ENCODE measurements at places on chromosomes 4 and X. TPM values are rescaled to one million over a fixed set of nuclear protein-coding genes. Genes with fewer than 3 reads are reported as not detected.

DNA sequence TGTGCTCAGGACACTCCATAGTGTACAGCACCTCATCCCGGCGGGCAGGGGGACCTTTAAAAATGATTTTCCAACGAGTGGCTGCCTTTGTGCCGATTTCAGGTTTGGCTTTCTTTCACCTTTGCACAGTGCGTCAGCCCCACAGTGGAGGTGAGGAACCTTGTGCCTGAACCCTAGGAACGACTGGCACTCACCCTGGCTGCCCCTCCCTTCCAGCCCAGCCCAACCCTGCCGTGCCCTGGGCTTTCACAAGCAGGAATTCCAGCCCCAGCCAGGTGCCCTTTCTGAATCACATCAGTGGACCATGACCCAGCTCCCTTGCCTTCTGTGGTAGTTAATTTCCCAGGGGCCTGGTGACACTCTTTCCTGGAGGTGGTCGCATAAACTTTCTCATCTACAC is 1.3 kb downstream of the TMEM164 start:
- H3K4me3 ChIP-seq: peak overlapping the region; percentile 50
- H3K4me1 ChIP-seq: peaks cover 24% of the 10 kb centered on the region
- DNase-seq: peak; percentile 82
- H3K36me3 ChIP-seq: no peaks in the 10 kb centered on the region
- peak overlapping the region; percentile 88 for H3K27ac ChIP-seq
- H3K27me3 ChIP-seq: no peaks in the 10 kb centered on the region

- no peak overlapping the region for H3K27ac ChIP-seq
- H3K4me1 ChIP-seq: no peaks in the 10 kb centered on the region
- H3K36me3 ChIP-seq: no peaks in the 10 kb centered on the region
Measured at GRCh38 chr4:188819233-188819632, 680.0 kb downstream of the TRIML1 start.

SPINK2 gene
- not detected for total RNA-seq

DNA sequence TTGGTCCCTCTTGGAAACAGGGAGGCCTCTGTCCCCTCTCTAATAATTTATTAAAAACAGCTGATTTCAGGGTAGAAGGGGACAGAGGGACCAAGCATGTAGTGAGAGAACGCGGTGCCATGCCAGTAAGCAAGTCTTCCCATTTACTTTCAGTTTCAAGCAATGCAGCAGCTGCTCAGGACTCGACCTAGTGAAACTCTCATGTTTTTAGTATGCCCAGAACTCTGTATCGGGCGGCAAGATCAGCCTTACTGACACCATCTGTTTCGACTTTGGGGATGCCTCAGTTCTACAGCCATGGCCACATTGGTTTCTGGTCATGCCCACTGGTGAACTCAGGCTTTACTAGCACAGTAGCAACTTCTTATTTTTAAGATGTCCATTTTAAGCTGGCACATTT is 40.6 kb downstream of the ZNF81 start:
- no peaks in the 10 kb centered on the region for H3K36me3 ChIP-seq
- no peaks in the 10 kb centered on the region for H3K4me1 ChIP-seq
- no peak overlapping the region for H3K4me3 ChIP-seq
- DNase-seq: no peak
- H3K27me3 ChIP-seq: no peaks in the 10 kb centered on the region

- no peak overlapping the region for H3K4me3 ChIP-seq
- no peak for DNase-seq
- H3K36me3 ChIP-seq: no peaks in the 10 kb centered on the region
- no peaks in the 10 kb centered on the region for H3K4me1 ChIP-seq
Measured at GRCh38 chr4:104989371-104989770, 157.3 kb upstream of the TET2 start.

DNA sequence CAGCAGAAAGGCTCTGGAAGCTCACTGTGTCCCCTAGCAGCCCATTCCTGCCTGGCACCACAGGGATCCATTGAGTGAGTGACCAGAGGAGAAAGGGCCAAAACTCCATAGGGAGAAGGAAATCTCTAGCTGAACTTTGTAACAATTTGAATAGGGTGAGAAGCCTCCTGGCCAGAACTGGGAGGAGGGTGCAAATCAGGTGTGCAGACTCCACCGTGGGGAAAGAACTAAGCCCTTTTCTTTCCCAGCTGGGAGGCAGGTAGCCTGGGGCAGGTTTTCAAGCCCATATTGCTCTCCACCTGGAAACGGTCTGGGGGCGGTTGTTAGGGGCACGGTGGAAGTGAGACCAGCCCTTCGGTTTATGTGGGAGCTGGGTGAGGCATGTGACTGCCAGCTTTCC is 227.2 kb downstream of the SNCA start:
- no peaks in the 10 kb centered on the region for H3K27me3 ChIP-seq
- H3K4me3 ChIP-seq: no peak overlapping the region
- no peaks in the 10 kb centered on the region for H3K4me1 ChIP-seq

DNA sequence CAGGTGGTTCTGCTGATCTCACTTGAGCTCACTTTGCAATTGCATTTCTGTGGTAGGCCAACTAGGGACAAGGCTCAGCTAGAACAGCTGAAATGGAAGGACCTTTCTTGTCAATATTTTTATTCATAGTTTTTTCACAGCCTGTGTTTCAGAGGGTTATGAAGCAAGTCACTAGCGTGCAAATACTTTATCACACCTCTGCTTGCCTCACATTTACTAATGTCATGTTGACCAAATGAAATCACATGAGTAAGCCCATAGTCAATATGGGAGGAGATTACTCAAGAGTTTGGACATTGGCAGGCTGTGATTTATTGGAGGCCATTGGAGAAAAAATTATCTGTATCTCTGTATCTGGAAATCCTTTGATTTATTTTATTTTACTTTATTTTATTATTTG is 628.3 kb upstream of the EPHA5 start:
- H3K27me3 ChIP-seq: no peaks in the 10 kb centered on the region
- H3K4me3 ChIP-seq: no peak overlapping the region
- no peak overlapping the region for H3K27ac ChIP-seq
- no peaks in the 10 kb centered on the region for H3K36me3 ChIP-seq
- no peak for DNase-seq

- no peak overlapping the region for H3K27ac ChIP-seq
- H3K4me1 ChIP-seq: no peaks in the 10 kb centered on the region
- H3K27me3 ChIP-seq: no peaks in the 10 kb centered on the region
- no peak overlapping the region for H3K4me3 ChIP-seq
- no peak for DNase-seq
Measured at GRCh38 chr4:161829591-161829990, 334.2 kb downstream of the FSTL5 start.

DNA sequence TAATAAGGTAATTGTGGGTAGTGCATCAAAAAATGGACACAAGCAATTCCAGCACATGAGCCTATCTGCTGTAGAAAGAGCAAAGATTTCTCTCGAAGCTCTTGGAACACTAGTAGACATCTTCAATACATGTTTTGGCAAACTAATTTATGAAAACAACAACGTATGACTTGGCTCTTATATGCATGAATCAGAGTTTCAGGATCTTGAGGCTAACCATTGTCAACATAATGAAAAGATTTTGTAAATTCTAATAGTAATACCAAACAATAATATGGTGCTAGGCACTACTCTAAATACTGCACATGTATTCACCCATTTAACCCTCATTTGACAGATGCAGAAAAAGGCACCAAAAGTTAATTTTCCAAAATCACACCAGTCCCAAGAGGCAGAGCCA is 25.1 kb upstream of the ANKRD50 start:
- DNase-seq: no peak
- no peaks in the 10 kb centered on the region for H3K4me1 ChIP-seq
- no peak overlapping the region for H3K27ac ChIP-seq
- H3K4me3 ChIP-seq: no peak overlapping the region
- no peaks in the 10 kb centered on the region for H3K27me3 ChIP-seq

- H3K4me3 ChIP-seq: no peak overlapping the region
- peaks cover 26% of the 10 kb centered on the region for H3K4me1 ChIP-seq
- DNase-seq: no peak
- no peaks in the 10 kb centered on the region for H3K27me3 ChIP-seq
- no peak overlapping the region for H3K27ac ChIP-seq
Measured at GRCh38 chr4:113572620-113573019, 188.9 kb downstream of the CAMK2D start.

ZDHHC15 gene
- total RNA-seq: 4.6 TPM

ELF4 gene
- total RNA-seq: 2.6 TPM

PABPC5 gene
- total RNA-seq: 2.6 TPM

DNA sequence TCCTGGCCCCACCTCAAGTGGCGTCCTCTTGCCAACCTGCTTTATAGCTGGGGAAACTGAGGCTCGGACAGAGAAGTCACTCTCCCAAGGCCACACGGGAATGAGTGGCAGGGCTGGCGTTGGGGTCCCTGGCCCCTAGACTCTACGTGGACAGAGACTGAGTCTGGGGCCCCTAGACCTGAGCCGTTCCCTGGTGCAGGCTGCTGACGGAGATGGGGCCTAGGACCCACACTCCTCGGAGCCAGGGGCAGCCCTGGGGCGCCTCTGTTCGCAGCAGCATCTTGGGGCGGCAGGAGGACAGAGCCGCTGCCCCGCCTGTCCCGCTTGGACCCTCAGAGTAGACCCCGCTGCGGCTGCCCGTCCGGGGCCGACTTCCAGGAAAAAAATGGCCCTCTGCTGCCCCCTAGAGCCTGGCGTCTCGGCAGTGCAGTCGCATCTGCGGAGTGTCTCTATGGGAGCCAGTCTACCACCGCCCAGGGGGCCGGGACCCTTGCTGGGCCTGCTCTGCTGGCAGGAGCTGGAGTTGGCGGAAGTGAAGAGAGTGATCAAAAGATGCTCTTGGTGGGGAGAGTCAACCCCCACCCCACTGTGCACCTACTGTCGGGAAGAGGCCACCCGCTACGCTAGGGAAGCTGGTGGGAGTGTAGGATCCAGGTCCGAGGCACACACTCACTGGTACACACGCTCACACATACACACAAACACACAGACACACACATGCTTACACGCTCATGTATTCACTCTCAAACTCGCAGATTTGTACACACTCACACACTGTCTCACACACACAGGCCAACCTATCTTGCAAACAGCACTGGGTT is 220.1 kb downstream of the AFAP1 start:
- no peaks in the 10 kb centered on the region for H3K36me3 ChIP-seq
- H3K27ac ChIP-seq: no peak overlapping the region
- H3K4me1 ChIP-seq: no peaks in the 10 kb centered on the region

YY2 gene
- total RNA-seq: 3.3 TPM

SLC25A53 gene
- 25.4 TPM for total RNA-seq

DNA sequence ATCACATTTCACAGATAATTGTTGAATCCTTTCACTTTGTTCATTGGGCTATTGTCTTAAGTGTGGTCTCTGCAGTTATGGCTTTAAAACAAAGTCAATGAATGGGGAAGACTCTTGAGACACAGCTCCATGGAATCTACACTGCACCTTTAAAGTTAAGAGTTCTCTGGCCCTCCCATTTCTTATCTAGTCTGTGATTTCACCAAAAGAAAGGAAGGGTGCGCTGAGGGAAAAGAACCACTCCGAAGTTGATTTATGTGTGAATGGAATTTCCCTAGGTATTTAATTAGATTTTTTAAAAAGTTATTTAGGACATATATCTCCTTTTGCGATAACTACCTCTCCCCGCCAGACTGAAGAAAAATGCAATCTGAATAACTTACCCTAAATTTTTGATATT is 2.5 kb downstream of the SEPTIN11 start:
- H3K36me3 ChIP-seq: no peaks in the 10 kb centered on the region
- no peak overlapping the region for H3K27ac ChIP-seq
- no peaks in the 10 kb centered on the region for H3K27me3 ChIP-seq

HDX gene
- 12.9 TPM for total RNA-seq

DNA sequence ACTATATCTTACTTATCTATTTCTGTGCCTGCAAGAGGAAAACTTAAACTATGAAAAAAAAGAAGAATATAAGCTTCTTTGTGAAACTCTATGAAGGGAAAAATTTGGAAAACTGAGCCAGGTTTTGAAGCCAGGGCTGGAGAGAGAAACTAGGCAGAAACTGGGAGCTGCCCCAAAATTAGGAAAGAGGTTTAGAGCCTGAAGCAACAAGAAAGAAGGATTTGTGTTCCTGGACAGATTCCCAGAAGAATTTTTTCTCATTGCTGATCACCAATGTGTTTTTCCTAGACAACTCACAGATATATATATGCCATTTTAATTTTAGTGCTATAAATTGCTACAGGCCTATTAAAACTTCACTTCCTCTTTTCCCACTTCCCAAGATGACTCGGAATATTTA is 245.0 kb upstream of the GEMIN8 start:
- no peak for DNase-seq
- no peaks in the 10 kb centered on the region for H3K36me3 ChIP-seq
- H3K4me3 ChIP-seq: no peak overlapping the region
- H3K27me3 ChIP-seq: no peaks in the 10 kb centered on the region

DNA sequence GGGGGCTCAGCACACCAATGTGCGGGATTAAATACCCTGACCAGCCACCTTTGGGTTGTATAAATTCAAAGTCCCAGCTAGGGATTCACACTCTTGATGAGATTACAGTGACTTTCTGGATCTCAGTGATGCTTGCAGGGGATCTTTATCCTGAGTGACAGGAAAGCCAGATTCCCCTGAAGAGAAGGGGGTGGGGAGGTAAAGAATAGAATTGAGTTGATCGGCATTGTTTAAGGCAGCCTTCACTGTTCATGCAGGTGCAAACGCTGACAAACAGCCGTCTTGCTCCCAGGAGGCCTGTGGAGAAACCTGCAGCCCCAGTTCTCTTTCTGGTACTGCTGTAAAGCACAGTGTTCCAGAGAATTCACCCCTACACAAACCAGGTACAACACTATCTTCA is 19.0 kb downstream of the CXXC4 start:
- DNase-seq: no peak
- H3K36me3 ChIP-seq: no peaks in the 10 kb centered on the region
- no peaks in the 10 kb centered on the region for H3K4me1 ChIP-seq
- H3K4me3 ChIP-seq: no peak overlapping the region
- H3K27ac ChIP-seq: no peak overlapping the region

GRCh38 chrX:22276781-22277180 is 4.1 kb downstream of the CBLL2 start:
- no peaks in the 10 kb centered on the region for H3K4me1 ChIP-seq
- H3K27me3 ChIP-seq: no peaks in the 10 kb centered on the region
- H3K4me3 ChIP-seq: no peak overlapping the region
- no peak overlapping the region for H3K27ac ChIP-seq
- no peaks in the 10 kb centered on the region for H3K36me3 ChIP-seq
- no peak for DNase-seq

DNA sequence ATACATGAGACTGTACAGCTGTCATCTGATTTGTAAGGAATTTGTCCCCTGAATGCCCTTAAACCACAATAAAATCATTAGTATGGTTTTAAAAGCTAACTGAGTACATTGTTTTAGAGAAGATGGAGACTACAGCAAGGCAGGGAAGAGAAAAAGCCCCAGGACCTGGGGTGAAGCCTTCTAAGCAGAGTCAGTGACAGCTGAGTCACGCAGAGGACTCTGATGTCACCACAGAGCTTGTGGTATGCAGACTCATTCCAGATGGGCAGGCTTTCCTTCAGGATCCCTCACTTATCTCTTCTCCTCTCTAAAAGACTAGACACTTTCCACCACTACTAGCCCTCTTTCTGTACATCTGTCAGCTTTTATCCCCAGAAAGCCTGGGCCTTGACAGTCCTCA is 97.1 kb upstream of the ATOH1 start:
- H3K36me3 ChIP-seq: no peaks in the 10 kb centered on the region
- H3K4me3 ChIP-seq: no peak overlapping the region
- H3K27ac ChIP-seq: no peak overlapping the region
- DNase-seq: no peak
- H3K27me3 ChIP-seq: no peaks in the 10 kb centered on the region

GRCh38 chr4:32216502-32216901 is 1496.3 kb downstream of the PCDH7 start:
- H3K4me1 ChIP-seq: no peaks in the 10 kb centered on the region
- H3K27me3 ChIP-seq: no peaks in the 10 kb centered on the region
- H3K4me3 ChIP-seq: no peak overlapping the region
- H3K27ac ChIP-seq: no peak overlapping the region
- DNase-seq: no peak
